ENCODE measurements at places on chromosomes 7 and 10.

DNA sequence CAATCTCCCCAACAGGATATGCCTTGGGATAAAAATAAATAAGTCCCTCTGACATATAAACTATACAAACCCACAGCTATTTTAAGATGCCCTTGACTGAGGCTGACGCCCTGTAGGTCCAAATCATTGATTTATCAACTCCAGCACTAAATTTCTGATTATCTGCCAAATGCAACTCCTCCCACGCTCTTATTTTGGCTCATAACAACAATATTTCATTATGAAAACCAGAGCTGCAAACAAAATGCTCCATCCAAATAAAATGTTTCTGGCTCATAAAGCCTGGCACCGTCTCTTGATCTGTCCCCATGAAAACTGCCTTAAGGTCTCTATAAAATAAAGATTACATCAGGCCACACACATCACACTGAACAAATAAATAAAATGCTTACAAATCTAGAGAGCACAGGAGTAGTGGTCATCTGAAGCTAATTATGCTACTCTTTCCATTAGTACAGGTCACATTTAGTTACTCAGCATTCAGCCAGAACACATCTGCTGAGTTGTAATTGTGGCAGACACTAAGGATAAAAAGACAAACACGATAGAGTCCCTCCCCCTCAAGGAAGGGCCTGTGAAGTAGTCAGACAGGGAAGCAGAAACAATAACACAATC is 28.8 kb downstream of the CACUL1 start:
- no peak for DNase-seq

DNA sequence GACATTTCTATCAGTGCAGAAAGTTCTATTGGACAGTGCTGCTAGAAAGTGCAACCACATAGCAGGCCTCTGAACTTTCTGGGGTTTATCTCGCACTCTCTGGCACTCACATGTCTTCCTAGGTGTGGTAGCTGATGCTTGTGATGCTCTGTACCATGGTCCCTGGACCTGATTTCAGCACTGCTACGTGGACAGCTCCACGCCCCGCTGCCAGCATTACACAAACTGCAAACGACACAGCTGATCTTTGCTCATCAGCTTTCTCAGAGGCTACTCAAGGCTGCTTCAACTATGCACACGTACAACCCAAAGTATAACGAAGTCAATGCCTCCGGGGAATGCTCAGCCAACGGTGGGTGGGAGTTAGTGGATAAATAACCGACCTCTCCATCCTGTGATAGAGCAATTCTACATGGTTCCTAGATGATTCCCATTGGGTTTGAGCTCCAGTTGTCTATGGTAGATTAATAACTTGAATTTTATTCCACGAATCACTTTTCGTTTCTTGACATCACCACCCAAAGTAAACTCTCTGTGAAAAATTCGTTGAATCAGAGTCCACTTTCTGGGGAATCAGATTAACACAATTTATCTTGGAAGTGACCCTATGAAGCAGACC is 302.5 kb downstream of the ACTR3B start:
- peak; percentile 2 for DNase-seq

GRCh38 chr7:122887848-122888247 is 1.6 kb upstream of the CADPS2 start:
- DNase-seq = no peak

DNA sequence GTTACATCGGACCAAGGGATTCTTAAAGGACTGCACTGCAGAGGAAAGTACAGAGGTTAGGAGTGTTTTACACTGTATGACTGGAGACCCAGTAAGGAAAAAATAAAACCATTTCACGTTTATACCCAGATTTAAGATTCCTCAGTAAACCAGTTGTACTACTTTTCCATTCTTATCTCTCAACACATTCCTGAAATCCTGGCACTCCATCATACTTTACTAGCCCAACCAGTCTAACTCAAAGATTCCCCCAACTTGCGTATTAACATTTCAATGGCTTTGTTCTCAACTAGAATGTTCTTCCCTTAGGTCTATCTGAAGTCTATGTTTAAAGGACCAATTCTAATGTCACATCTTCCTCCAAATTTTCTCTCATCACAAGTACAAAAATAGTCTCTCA is 8.0 kb downstream of the CCDC186 start:
- peak; percentile 67 for DNase-seq

GRCh38 chr10:64101606-64102263 is 580.5 kb downstream of the REEP3 start:
- DNase-seq = peak; percentile 1

- peak; percentile 62 for DNase-seq
Observed at GRCh38 chr7:29684787-29685650, 121.3 kb upstream of the WIPF3 start.

- no peak for DNase-seq
Observed at GRCh38 chr10:52394246-52394645, 80.2 kb downstream of the DKK1 start.

- DNase-seq = no peak
Observed at GRCh38 chr7:115763347-115763746, 267.2 kb downstream of the TFEC start.

DNA sequence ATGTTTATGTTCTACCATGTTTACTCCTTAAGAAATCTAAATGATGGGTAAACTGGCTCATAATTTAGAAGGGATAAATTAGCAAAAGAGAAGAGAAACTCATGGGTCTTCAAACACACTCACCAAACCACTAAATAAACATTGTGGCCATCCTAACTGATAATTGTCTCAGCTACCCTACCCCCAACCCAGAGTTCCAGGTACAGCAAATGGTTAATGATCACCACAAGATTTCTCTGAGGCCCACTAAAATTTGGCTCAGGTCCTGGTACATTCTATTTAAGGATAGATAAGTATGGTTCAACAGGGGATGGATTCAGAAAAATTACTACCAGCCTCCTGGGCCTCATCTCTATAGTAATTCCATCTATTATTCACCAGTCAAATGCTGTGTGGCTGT is 21.4 kb downstream of the SLC25A13 start:
- DNase-seq = no peak

- DNase-seq = no peak
Observed at GRCh38 chr10:87661861-87662785, 2.4 kb downstream of the PAPSS2 start.

DNA sequence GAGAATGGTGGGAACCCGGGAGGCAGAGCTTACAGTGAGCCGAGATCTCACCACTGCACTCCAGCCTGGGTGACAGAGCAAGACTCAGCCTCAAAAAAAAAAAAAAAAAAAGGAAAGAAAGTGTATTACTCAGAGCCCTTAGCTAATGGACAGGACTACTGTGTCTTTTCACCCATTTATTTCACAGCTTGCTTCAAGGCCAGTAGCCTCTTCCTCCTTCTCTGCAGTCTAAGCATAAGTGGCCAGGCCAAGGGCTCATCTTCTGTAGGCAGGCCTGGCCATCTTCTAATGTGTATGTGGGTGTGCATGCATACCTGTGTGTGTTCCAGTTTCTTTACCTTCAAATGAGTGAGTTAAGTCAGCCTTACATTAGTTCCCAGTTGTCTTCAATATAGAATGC is 94.8 kb upstream of the GDF10 start:
- no peak for DNase-seq

All from epithelial cell of esophagus (primary cell).